ENCODE measurements at places on chromosomes 11 and 22. TPM values are rescaled to one million over a fixed set of nuclear protein-coding genes. Genes with fewer than 3 reads are reported as not detected.

The DGAT2 gene
- 0.42 TPM for total RNA-seq

The ANO1 gene
- total RNA-seq, result not detected

The OR6X1 gene
- total RNA-seq, result not detected

The PSMD13 gene
- total RNA-seq, result 99.6 TPM

The XKR3 gene
- not detected for total RNA-seq

The PIH1D2 gene
- total RNA-seq, result 0.47 TPM

The NTM gene
- total RNA-seq, result not detected

The GGA1 gene
- 69.7 TPM for total RNA-seq

The DTX4 gene
- total RNA-seq, result 1.0 TPM

The ZMAT5 gene
- 18.6 TPM for total RNA-seq

- no peaks in the 10 kb centered on the region for H3K27me3 ChIP-seq
- no peak for DNase-seq
- H3K4me3 ChIP-seq, result no peak overlapping the region
- H3K4me1 ChIP-seq, result no peaks in the 10 kb centered on the region
Measured at GRCh38 chr11:29612423-29612822, 404.4 kb downstream of the KCNA4 start.

GRCh38 chr11:113001709-113002108 lies 40.5 kb downstream of the NCAM1 start:
- DNase-seq, result no peak
- no peaks in the 10 kb centered on the region for H3K36me3 ChIP-seq
- H3K4me1 ChIP-seq, result no peaks in the 10 kb centered on the region
- H3K27me3 ChIP-seq, result no peaks in the 10 kb centered on the region
- H3K4me3 ChIP-seq, result no peak overlapping the region
- H3K27ac ChIP-seq, result no peak overlapping the region

DNA sequence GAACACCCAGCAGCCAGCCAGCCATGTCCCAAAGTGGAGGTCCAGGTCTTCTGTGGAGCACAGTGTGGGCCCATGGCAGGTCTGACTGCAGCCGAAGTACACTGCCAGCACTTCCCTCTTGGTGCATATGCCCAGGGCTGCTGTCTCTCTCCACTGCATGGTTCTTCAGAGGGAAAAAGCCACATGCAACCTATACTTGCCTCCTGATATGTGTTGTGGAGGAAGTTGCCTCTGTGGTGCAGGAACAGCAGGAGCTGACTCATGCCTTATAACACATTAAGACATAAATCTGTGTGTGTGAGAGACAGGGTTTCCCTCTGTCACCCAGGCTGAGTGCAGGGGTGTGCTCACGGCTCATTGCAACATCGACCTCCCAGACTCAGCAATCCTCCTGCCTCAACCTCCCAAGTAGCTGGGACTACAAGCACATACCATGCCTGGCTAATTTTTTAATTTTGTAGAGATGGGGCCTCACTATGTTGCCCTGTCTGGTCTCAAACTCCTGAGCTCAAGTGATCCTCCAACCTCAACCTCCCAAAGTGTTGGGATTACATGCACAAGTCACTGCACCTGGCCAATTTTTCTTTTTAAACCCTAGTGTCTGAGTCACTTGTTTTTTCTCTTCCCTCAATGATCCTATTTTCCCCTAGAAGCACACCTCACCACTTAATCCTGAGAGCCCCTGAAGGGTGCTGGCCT lies 98.8 kb downstream of the MPPED2 start:
- H3K4me3 ChIP-seq, result no peak overlapping the region
- no peaks in the 10 kb centered on the region for H3K4me1 ChIP-seq
- H3K36me3 ChIP-seq, result no peaks in the 10 kb centered on the region
- H3K27ac ChIP-seq, result no peak overlapping the region

GRCh38 chr11:63892228-63892627 lies 24.7 kb downstream of the RCOR2 start:
- no peaks in the 10 kb centered on the region for H3K27me3 ChIP-seq
- H3K4me3 ChIP-seq, result no peak overlapping the region
- no peak overlapping the region for H3K27ac ChIP-seq
- H3K4me1 ChIP-seq, result peaks cover 48% of the 10 kb centered on the region
- H3K36me3 ChIP-seq, result peaks cover 47% of the 10 kb centered on the region
- no peak for DNase-seq

- H3K4me3 ChIP-seq, result no peak overlapping the region
- no peaks in the 10 kb centered on the region for H3K4me1 ChIP-seq
- no peaks in the 10 kb centered on the region for H3K27me3 ChIP-seq
- H3K36me3 ChIP-seq, result no peaks in the 10 kb centered on the region
- no peak for DNase-seq
Measured at GRCh38 chr11:89136606-89137005, 41.1 kb upstream of the TYR start.

- no peak overlapping the region for H3K4me3 ChIP-seq
- H3K27ac ChIP-seq, result peak overlapping the region; percentile 19
- DNase-seq, result no peak
- H3K27me3 ChIP-seq, result no peaks in the 10 kb centered on the region
Measured at GRCh38 chr11:75563978-75564552, 2.0 kb downstream of the SERPINH1 start.

GRCh38 chr11:28144808-28145207 lies 36.6 kb downstream of the METTL15 start:
- no peak overlapping the region for H3K27ac ChIP-seq
- no peak for DNase-seq
- no peaks in the 10 kb centered on the region for H3K27me3 ChIP-seq

DNA sequence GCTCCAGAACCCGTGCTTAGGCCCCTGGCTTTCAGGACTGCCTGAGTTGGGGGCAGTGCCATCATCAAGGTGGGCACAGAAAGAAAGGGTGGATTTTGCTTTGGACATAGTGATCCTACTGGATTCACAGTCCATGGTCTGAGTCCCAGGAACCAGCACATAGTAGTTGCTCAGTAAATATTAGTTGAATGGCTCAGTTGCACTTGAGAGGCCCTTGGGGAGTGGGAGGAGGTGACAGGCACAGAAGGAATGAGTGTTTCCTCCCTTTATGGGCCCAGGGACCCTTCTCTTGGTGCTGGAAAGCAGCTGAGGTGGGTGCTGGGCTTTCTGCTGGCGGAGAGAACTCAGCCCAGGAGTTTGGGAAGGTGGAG lies 16.6 kb downstream of the ARHGEF17 start:
- H3K27ac ChIP-seq, result no peak overlapping the region
- H3K4me1 ChIP-seq, result no peaks in the 10 kb centered on the region
- no peak overlapping the region for H3K4me3 ChIP-seq
- no peaks in the 10 kb centered on the region for H3K36me3 ChIP-seq

- H3K27me3 ChIP-seq, result no peaks in the 10 kb centered on the region
- H3K4me3 ChIP-seq, result no peak overlapping the region
- H3K36me3 ChIP-seq, result peaks cover 19% of the 10 kb centered on the region
- peak overlapping the region; percentile 33 for H3K27ac ChIP-seq
Measured at GRCh38 chr22:39081016-39081415, 3.9 kb downstream of the APOBEC3G start.

DNA sequence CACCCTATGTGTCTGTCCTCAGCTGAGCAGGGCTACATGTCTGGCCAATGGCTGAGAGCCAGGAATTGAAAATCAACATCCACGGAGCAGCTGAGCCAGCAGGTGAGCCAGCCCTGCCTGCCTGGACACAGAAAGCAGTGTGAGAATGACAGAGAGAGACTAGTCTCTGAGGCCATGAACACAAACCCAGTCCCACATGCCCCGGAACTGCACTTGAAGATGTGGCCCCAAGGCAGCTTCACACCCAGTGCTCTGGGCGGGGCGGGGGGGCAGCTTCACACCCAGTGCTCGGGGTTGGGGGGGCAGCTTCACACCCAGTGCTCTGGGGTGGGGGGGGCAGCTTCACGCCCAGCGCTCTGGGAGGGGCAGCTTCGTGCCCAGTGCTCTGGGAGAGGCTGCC lies 37.6 kb downstream of the TRMU start:
- no peak for DNase-seq
- no peak overlapping the region for H3K4me3 ChIP-seq
- H3K27ac ChIP-seq, result no peak overlapping the region
- H3K27me3 ChIP-seq, result no peaks in the 10 kb centered on the region

GRCh38 chr22:20298803-20299745 lies 20.8 kb downstream of the DGCR6L start:
- H3K27ac ChIP-seq, result no peak overlapping the region
- peaks cover 14% of the 10 kb centered on the region for H3K4me1 ChIP-seq
- no peaks in the 10 kb centered on the region for H3K36me3 ChIP-seq
- H3K4me3 ChIP-seq, result no peak overlapping the region
- DNase-seq, result peak; percentile 88

DNA sequence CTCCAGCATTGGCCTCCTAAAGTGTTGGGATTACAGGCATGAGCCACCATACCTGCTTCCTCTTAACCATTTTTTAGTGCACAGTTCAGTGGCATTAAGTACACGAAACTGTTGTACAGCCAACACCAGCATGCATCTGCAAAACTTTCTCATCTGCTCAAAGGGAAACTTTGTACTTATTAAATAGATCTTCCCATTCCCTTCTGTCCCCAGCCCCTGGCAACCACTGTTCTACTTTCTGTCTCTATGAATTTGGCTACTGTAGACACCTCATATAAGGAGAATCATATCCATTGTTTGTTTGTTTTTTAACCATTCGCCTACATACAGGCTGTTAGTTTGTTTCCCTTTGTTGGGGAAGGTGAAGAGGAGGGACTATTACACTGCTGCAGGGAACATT lies 6.5 kb upstream of the EP300 start:
- H3K36me3 ChIP-seq, result no peaks in the 10 kb centered on the region
- H3K27ac ChIP-seq, result no peak overlapping the region
- DNase-seq, result no peak
- H3K4me1 ChIP-seq, result peaks cover 3% of the 10 kb centered on the region

DNA sequence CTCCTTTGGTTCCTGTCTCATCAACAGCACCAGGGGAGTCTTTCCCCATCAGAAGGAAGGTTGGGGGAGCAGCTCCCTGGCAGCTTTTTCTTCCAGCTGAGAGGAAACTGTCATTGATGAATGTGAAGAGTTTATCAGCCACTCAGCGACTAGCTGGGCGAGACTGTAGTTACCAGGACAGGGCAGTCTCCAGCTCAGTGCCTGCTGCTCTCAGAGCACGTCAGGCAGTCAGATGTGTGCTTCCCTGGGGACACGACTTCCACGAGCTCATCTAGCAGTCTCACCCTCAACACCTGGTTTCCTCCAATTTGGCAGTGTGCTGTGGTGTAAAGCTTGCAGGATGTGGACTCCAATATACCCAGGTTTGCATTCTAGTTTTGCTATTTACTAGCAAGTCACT lies 12.5 kb upstream of the C1QTNF4 start:
- H3K36me3 ChIP-seq, result no peaks in the 10 kb centered on the region
- H3K4me1 ChIP-seq, result no peaks in the 10 kb centered on the region
- no peak overlapping the region for H3K4me3 ChIP-seq
- H3K27me3 ChIP-seq, result no peaks in the 10 kb centered on the region

DNA sequence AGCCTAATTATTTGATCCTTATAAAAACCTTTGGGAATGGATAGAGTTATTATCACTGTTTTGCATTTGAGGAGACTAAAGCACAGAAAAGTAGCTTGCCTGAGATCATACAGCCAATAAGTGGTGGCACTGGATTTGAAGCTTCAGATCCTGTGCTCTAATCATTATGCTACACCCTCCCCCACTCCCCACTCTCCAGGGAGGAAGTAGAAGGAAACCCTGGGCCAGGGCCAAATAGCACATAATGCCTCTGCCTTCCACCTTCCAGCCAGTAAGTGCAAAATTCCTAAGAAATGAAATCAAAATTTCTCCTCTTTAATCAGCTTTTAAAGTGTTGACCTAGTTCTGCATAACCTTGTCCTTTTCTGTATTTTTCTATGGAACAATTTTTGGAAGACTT lies 61.6 kb downstream of the SIK2 start:
- no peak for DNase-seq
- no peaks in the 10 kb centered on the region for H3K4me1 ChIP-seq
- peaks cover 2% of the 10 kb centered on the region for H3K36me3 ChIP-seq

DNA sequence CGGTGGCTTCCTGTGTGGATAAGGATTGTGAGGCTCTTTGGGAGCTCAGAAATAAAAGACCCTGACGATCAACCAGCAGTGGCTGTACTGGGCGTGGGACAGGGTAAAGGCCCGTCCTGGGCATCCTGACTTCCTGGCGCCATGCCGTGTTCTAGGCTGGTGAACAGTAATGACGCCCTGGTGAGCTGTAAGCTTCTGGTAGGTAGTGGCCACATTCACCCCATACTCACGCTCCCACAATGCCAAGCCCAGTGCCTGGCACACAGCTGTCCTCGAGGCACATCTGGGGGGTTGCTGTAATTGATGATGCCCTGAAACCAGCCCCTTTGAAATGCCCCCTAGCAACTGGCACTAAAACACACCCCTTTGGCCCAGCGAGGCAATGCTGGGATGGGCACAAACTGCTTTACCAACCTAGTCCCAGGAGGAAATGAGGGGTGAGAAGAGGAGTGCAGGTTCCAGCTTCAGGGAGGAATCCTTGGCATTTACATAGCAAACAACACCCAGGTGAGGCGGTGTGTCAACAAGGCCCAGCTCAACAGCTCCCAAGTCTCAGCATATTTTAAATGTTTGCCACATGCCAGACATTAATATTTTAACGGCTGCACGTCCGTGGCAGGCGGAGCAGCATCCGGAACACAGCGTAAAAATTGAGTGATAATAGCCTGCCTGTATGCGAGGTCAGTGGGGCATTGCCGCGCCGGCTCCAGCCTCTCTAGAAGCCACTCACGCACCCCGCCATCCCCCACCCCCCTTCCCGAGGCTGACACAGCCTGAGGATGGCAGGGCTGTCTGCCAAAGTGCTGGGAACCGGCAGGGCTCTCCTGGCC lies 79.3 kb downstream of the DSCAML1 start:
- H3K4me1 ChIP-seq, result no peaks in the 10 kb centered on the region
- no peak for DNase-seq
- H3K27me3 ChIP-seq, result no peaks in the 10 kb centered on the region
- no peak overlapping the region for H3K27ac ChIP-seq

DNA sequence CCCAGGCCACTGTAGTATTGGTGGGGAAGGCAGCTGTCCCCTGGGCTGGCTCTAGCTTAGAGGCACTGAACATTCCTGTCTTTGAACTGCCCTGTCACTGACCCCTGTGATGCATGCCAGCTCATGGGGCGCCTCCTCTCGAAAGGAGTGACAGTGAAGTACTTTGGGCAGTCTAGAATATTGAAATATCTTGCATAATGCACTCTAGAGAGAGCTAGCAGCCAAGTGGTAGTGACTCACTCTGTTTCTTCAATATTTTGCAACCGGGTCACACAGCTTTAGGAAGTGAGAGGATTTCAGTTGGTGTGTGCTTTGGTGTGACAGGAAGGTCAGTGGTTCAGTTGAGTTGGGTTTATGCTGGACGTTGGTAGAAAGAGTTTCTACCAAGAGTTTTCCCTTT lies 35.5 kb upstream of the ST14 start:
- H3K4me1 ChIP-seq, result peaks cover 15% of the 10 kb centered on the region
- DNase-seq, result no peak
- peaks cover 42% of the 10 kb centered on the region for H3K36me3 ChIP-seq
